ENCODE measurements at places on chromosomes 7 and 10. TPM values are rescaled to one million over a fixed set of nuclear protein-coding genes. Genes with fewer than 3 reads are reported as not detected.

Gene HTR5A
- total RNA-seq: not detected

DNA sequence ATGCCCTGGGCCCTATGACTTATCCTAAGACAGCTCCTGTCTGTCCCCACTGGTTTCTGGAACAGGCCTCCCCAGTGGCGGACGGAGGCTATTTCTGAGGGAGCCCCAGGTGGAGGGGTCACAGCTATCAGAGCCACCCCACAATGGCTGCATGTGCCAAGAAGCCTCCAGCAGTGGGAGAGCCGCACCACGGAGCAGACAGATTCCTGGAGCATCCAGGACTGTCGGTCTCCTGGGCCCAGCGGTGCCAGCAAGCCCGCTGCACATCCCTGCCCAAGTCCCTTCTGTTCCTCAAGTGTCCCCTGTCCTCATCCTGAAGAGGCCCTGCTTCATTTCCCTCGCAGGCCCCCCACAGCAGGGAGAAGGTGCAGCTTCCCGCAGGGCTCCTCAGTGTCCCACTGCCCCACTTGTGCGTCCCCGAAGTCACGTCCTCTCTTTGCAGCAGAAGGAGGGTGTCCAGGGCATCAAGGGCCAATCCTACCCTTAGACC is 193.0 kb upstream of the SHH start:
- H3K27me3 ChIP-seq: peaks cover 18% of the 10 kb centered on the region
- no peak overlapping the region for H3K4me3 ChIP-seq
- no peak for DNase-seq
- H3K36me3 ChIP-seq: no peaks in the 10 kb centered on the region

Gene JCAD
- not detected for total RNA-seq

Gene AOC1
- total RNA-seq: not detected

DNA sequence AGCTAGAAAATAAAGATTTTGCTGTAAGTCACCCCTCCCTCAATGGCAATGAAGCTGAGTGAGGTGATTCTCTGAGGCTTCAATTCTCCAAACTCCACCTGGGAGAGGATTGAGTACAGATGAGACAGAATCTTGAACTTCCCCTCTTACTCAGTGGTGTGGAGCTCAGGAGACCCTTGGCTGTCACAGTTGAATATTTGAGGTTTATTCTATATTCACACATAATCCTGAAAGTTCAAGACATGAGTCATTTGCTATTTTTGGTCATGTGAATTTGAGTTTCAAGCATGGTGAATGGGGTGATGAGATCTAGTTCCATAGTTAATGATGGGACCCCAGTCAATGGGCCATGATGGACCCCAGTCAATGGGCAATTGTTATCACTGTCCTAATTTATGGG is 13.9 kb upstream of the TECTB start:
- no peak for DNase-seq
- H3K36me3 ChIP-seq: no peaks in the 10 kb centered on the region
- H3K4me3 ChIP-seq: no peak overlapping the region
- no peaks in the 10 kb centered on the region for H3K4me1 ChIP-seq
- peaks cover 3% of the 10 kb centered on the region for H3K27me3 ChIP-seq

DNA sequence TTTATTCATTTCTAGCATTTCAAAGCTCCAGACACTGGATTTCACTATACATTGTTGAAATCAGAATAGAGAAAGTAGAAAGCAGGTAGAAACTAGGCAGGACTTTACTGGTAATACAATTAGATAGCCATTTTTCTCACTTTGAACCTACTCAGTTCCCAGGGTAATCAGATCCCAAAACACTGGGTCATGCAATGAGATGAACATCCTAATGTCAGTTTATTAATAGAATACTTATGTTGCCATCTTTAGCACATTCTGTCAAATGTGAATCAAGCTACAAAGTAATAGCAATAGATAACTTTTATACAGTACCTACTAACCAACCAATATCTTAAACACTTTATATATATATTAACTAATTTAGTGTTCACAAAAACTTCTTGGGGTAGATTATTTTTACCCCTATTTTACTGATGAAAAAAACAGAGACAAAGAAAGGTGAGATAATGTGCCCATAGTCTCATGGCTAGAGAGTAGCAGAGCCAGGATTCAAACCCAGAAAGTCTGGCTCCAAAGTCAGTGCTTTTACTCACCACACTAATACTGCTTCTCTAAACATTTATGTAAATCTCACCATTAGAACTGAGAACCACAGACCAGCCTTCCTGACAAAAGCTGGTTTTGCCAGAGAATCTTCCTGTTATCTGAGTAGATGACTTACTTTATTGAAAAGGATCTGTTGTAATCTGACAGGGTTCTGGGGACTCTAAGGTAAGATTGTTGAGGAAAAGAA is 153.8 kb upstream of the KAT6B start:
- no peak overlapping the region for H3K4me3 ChIP-seq
- no peaks in the 10 kb centered on the region for H3K27me3 ChIP-seq
- no peak overlapping the region for H3K27ac ChIP-seq
- H3K4me1 ChIP-seq: peaks cover 2% of the 10 kb centered on the region

- H3K27me3 ChIP-seq: no peaks in the 10 kb centered on the region
- no peak overlapping the region for H3K4me3 ChIP-seq
- H3K36me3 ChIP-seq: no peaks in the 10 kb centered on the region
- DNase-seq: no peak
These were observed 430.4 kb downstream of the TFEC start for GRCh38 chr7:115600207-115600606.

Gene CDC14C
- total RNA-seq: not detected

Gene ZNF503
- 0.40 TPM for total RNA-seq

DNA sequence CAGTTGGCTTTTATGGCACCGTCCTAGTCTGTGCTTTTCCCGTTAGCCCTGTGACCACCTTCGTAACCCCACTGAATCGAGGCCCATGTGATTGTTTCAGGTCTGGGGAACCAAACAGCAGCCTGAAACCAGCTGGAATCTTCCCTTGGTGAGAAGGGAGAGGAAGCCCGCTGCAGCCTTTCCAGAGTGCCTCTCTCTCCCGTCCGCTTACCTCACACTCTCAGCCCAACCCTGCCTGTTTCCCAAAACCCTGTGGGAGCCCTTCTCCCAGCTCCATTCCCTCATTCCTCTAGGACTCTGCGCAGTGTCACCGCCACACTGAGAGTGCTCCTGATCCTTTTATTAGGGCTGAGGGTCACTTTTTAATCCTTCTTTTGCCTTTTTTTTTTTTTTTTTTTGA is 139.6 kb downstream of the WDR37 start:
- DNase-seq: no peak
- peaks cover 11% of the 10 kb centered on the region for H3K4me1 ChIP-seq
- H3K27me3 ChIP-seq: no peaks in the 10 kb centered on the region

DNA sequence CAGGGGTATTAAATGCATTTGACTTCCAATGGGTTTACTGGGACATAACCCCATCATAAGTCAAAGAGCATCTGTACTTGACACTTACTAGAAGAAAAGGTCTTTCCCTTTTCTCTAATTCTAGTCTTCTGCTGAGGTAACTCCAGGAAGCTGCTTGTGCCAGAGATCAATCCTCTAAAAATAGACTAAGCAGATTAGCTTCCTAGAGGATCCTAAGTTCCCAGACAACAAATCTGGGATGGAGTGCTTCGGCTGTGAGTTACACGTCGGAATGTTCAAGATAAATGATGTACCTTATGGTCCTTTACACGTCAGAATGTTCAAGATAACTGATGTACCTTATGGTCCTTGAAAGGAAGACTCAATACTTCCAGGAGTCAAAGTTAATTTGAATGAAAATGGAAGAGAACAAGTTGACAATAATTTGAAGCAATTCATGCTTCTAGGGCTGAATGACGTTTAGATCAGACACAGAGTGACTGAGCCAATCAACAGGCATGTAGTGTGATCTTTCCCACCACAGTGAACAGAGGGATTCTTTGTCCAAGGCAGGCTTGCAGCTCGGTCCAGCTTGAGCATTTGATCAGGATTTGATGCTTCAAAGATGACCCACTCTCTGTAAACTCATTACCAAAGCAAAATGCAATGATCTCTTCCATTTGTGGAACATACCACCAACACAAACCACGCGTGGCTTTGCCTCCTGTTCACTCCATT is 63.8 kb downstream of the SLC37A3 start:
- H3K4me3 ChIP-seq: no peak overlapping the region
- peaks cover 25% of the 10 kb centered on the region for H3K36me3 ChIP-seq
- H3K27ac ChIP-seq: no peak overlapping the region
- no peaks in the 10 kb centered on the region for H3K27me3 ChIP-seq
- no peaks in the 10 kb centered on the region for H3K4me1 ChIP-seq

DNA sequence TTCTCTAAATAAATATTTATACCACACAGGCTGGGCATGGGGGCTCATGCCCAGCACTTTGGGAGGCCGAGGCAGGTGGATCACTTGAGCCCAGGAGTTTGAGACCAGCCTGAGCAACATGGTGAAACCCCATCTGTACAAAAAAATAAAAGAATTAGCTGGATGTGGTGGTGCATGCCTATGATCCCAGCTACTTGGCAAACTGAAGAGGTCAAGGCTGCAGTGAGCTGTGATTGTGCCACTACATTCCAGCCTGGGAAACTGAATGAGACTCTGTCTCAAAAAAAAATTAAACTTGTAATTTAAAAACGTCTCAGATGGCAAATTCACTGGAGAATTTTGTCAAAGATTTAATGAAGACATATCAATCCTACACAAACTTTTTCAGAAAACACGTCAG is 277.6 kb upstream of the BMPER start:
- H3K27ac ChIP-seq: no peak overlapping the region
- DNase-seq: no peak
- H3K4me1 ChIP-seq: no peaks in the 10 kb centered on the region
- H3K4me3 ChIP-seq: no peak overlapping the region

Gene TRA2A
- total RNA-seq: 143 TPM

- H3K4me3 ChIP-seq: no peak overlapping the region
- H3K4me1 ChIP-seq: peaks cover 36% of the 10 kb centered on the region
- no peaks in the 10 kb centered on the region for H3K27me3 ChIP-seq
- no peak overlapping the region for H3K27ac ChIP-seq
- no peak for DNase-seq
- peaks cover 3% of the 10 kb centered on the region for H3K36me3 ChIP-seq
These were observed 4.1 kb upstream of the SFR1 start for GRCh38 chr10:104117839-104118323.

All from activated CD4-positive, alpha-beta T cell treated with anti-CD3 and anti-CD28 coated beads for 36 hours (primary cell).